Dermis microvascular lymphatic vessel endothelial cell (primary cell): ENCODE measurements at places on chromosomes 6 and 20. TPM values are rescaled to one million over a fixed set of nuclear protein-coding genes. Genes with fewer than 3 reads are reported as not detected.

Gene SLC12A5
- total RNA-seq: 0.13 and 0.51 TPM in 2 replicates

- no peak for DNase-seq
Measured at GRCh38 chr6:104134876-104135275, 724.8 kb downstream of the HACE1 start.

Gene MAP7
- total RNA-seq: 0.51 and 1.0 TPM in 2 replicates

DNA sequence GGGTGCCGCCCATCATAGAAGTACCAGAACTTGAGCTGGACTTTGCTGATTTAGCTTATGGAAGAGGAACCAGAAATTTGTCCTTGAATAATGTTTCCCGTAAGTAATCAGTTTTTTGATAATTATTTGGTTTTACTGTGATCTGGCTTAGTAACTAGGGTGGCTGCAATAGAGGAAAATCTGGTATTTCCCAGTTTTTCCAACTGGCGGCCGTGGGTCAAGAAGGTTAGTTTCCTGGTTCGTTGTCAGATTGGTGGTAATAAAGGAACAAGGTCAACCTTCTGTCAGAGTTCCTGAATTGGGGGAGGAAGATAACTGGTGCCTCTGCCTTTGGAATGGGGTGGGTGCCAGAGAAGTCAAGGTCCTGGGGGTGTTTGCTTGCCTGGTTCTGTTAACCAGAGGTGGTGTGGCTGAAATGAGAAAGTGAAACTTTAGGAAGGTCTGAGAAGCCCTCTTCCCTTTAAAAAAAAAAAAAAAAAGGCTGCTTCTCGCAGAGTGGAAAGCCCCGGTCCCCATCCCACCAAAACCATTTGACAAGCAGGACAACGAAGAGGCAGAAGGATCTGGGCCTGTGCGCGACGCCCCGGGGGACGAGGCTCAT is at the start of gene CALHM6:
Gene CALHM6 (plus strand): TSS at position 45 of the 601 bp plus-strand sequence. CDS start 555 bp downstream, at position 600.
- no peak for DNase-seq

Gene TRDN
- not detected in 2 replicates for total RNA-seq

- DNase-seq: no peak
Measured at GRCh38 chr6:142756215-142756630, 188.8 kb downstream of the HIVEP2 start.

DNA sequence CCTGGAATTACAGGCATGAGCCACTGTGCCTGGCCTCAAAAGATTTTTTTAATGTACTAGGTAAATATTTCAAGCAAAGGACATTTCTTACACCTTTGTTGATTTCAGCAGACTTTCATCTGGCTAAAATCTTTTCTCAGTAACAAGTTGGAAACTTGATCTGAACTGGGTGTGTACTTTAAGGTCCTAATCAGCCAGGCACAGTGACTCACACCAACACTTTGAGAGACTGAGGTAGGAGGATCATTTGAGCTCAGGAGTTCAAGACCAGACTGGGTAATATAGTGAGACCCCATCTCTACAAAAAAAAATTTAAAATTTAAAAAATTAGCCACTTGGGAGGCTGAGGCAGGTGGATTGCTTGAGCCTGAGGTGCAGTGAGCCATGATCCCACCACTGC is 7.0 kb upstream of the RALGAPA2 start:
- DNase-seq: no peak

GRCh38 chr20:43824309-43825050 is 90.2 kb upstream of the TOX2 start:
- peak; percentile 12 for DNase-seq

DNA sequence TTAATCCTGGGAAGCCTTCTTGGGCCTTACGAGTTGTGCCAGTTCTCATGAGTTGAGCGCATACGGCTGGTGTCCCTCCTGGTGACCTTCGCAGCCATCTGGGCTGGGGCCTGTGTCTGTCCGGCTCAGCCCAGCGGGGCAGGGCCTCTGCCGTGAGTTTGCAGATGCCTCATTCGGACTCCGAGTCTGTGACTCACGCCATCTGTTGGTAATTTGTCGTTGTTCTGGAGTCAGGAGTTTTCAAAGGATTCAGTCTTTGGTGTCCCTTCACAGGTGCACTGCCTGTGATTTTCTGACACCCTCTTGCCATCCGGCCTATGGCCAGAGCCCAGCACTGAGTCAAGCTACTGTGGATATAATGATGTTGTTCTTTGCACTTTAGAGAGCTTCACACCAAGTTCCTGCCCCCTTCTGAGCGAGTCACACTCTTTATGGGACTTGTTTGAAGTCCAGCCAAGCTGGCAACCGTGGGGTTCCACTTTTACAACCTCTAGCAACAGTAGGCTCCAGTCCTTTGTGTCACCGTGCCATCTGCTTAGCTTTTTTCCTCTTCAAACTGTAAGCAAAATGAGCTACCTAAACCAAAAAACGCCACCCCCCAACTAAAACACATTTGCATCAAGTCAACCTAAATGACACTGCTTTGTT is 175.6 kb downstream of the AIG1 start:
- DNase-seq: peak; percentile 3

DNA sequence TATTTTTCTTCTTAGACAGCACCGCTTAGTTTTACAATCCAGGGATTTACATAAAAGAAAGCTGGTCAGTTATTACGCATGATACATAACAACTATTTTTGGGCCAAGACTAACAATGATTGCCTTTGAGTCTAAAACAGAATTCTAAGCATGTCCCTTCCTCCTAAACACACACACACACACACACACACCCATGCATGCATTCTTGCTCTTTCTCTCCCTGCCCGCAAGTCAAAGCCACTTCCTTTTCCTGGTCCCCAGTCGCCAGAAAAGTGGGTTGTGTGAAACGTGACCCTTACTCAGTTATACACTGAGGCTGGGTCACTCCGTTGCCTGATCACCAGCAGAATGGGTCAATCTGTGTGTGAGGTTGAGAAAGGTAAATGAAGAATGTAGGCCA is 31.4 kb downstream of the FYN start:
- DNase-seq: peak; percentile 80

- peak; percentile 76 for DNase-seq
Measured at GRCh38 chr6:37524025-37524969, 24.6 kb upstream of the CCDC167 start.

DNA sequence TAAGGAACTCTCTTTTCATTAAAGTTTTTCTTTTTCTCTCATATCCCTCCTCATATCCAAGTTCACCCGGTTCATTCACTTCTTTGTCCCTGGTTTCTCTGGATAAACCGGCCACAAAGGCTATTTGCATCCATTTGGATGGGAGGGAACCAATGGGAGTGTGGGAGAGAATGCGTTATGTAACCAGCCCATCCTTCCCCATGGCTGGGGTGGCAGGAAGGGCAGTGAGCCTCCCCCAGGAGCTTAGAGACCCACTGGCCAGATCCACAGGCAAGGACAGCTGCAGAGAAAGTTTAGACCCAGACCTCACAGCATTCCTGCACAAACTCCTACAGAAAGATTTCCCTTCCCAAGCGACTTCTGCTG is 10.7 kb downstream of the CASS4 start:
- DNase-seq: no peak

GRCh38 chr6:156686301-156686994 is 90.7 kb upstream of the ARID1B start:
- peak; percentile 52 for DNase-seq

GRCh38 chr6:14270925-14271788 is 153.6 kb downstream of the CD83 start:
- no peak for DNase-seq

- DNase-seq: peak; percentile 82
Measured at GRCh38 chr6:157314705-157315321, 8.5 kb downstream of the TMEM242 start.

Gene MYO6
- total RNA-seq: 26.7 and 27.9 TPM in 2 replicates

DNA sequence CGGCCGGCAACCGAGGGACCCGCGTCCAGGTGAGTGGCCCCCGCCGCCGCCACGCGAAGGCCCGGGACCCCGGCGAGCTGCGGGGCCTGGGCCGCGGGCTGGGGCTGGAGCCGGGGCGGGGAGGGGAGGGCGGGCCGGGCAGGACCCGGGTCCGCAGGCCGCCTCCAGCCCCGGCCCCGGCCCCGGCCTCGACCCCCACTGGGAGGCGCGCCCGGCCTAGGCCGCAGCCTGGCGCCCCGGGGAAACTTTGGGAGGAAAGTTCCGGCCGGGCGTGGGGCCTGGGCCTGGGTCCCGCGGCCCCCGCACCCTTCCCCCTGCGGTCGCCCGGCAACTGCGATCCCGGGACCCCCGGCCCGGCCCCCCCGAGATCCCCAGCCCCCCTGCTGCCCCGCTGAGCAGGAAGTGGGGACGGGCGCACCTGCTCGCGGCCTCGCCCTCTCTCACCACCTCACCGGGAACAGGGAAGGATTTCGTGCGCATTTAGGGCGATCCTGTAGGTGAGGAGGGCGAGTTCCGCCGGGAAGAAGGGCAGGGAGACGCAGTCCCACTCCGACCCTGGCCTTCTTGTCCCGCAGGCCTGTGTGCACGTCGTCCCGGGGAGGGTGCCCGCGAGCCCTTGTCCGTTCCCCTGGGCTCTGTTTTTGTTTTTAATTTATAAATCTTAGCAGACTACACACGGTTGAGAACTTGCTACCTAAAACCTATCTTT is 402 bp downstream of the OSBPL2 start:
- DNase-seq: peak; percentile 22

DNA sequence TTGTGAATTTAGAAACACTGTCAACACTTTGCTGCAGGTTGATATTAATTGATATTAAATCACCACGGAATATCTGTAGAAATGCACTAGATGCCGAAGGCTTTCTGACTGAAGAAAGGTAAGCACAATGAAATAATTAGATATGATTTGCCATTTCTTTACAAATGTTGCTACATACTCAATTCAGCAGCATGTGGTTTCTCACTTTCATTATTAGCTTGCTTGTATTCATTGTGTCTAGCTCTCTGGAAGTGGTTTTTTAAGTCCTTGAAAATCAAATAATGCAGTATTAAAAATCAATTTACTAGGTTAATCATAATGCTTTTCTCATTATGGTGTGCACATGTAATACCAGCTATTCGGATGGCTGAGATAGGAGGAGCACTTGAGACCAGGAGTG is 231.3 kb upstream of the MARCKS start:
- DNase-seq: no peak

DNA sequence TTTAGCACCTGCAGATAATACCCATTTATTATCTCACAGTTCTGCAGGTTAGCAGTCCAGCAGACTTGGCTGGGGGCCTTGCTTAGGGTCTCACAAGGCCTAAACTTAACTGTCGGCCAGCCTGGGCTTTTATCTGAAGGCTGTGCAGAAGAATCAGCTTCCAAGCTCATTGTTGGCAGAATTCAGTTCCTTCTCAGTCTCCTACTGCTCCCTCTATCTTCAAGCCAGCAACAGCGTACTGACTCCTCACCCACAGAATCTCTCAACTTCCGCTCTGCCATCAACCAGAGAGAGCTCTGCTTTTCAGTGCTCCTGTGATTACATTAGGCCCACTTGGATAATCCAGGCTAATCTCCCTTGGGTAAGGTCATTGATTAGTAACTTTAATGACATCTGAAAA is 30.2 kb upstream of the NHSL1 start:
- no peak for DNase-seq

DNA sequence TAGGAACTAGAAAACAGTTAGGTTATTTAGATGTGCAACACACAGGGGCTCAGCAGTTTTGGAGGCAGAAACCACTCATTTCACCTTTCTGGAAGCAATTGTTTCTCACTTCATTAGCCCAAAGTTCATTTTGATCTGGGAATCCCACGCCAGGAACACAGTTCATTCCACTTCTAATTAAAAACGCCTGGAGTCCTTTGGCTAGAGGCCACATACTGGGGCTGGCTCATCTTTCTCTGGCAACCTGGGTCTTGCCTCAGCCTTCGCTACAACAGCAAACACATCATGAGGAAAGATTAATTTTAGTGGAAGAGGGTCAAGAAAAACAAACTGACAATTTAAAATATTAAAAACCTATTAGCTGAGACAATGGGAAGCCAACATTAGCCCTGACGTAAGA is 69.7 kb downstream of the RFPL4B start:
- no peak for DNase-seq

Gene TGM3
- not detected in 2 replicates for total RNA-seq

Gene ZNF831
- total RNA-seq: under 0.01 and 0.13 TPM in 2 replicates

Gene PAX1
- total RNA-seq: not detected in 2 replicates
